Activated naive CD8-positive, alpha-beta T cell treated with anti-CD3 and anti-CD28 coated beads, Interleukin-2, amount 10 ng/mL, durations not matched to agents 7 days and 5 days (primary cell): ENCODE measurements at places on chromosomes 11 and 22. TPM values are rescaled to one million over a fixed set of nuclear protein-coding genes. Genes with fewer than 3 reads are reported as not detected.

DNA sequence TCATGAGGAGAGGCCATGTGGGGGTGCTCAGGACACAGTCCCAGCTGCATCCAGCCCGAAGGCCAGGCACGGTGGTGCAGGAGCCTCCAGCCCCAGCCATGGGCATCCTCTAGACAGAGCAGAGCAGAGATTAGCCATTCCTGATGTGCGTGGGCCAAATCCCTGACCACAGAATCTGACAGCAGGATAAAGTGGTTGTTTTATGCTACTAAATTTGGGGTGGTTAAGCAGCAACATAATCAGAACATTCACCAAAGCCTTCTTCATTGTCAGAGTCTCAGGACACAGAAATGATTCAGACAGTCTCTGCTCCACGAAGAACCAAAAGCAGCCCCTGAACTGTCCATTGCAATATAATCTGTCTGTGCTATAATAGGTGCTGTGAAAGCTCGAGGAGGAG lies 19.7 kb downstream of the RASD2 start:
- no peaks in the 10 kb centered on the region for H3K36me3 ChIP-seq
- no peak for DNase-seq
- peaks cover 9% of the 10 kb centered on the region for H3K4me1 ChIP-seq

- H3K4me3 ChIP-seq: no peak overlapping the region
- DNase-seq: no peak
- no peak overlapping the region for H3K27ac ChIP-seq
These were observed 149.4 kb downstream of the DBX1 start for GRCh38 chr11:20010851-20011225.

GRCh38 chr22:37276776-37277175 lies 5.5 kb upstream of the CYTH4 start:
- peaks cover 53% of the 10 kb centered on the region for H3K4me1 ChIP-seq
- DNase-seq: no peak
- peaks cover 2% of the 10 kb centered on the region for H3K36me3 ChIP-seq
- H3K27ac ChIP-seq: peak overlapping the region; percentile 58
- H3K4me3 ChIP-seq: no peak overlapping the region

DNA sequence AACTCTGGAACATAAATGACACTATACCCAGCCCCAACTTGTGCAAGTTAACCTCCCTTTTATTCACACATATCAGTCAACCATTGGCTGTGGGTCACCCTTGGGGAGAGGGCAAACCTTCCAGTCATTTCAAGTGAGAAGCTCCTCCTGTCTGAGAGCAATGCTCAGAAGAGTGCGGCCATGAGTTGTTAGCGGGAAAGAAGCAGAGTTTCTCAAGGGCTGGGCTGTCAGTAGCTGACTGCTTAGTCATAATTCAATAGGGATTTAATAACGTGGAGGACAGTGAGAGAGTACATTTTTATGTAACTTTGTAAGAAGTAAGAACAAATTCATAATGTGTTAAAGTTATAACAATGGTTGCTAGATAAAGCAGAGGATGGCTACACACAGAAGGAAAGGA lies 5.1 kb downstream of the PATE2 start:
- no peak for DNase-seq
- no peak overlapping the region for H3K4me3 ChIP-seq
- peaks cover 5% of the 10 kb centered on the region for H3K27me3 ChIP-seq
- H3K27ac ChIP-seq: no peak overlapping the region
- H3K36me3 ChIP-seq: no peaks in the 10 kb centered on the region

GRCh38 chr11:125111001-125111342 lies 454 bp downstream of the TMEM218 start:
- DNase-seq: no peak
- H3K4me1 ChIP-seq: peaks cover 16% of the 10 kb centered on the region
- peaks cover 1% of the 10 kb centered on the region for H3K36me3 ChIP-seq
- peak overlapping the region; percentile 96 for H3K27ac ChIP-seq
- H3K4me3 ChIP-seq: peak overlapping the region; percentile 99
- peaks cover 6% of the 10 kb centered on the region for H3K27me3 ChIP-seq

GRCh38 chr11:77351281-77351886 lies 49.9 kb upstream of the GDPD4 start:
- DNase-seq: no peak
- no peak overlapping the region for H3K27ac ChIP-seq
- H3K4me3 ChIP-seq: no peak overlapping the region
- H3K4me1 ChIP-seq: peaks cover 2% of the 10 kb centered on the region
- H3K36me3 ChIP-seq: peaks cover 19% of the 10 kb centered on the region
- H3K27me3 ChIP-seq: no peaks in the 10 kb centered on the region

DNA sequence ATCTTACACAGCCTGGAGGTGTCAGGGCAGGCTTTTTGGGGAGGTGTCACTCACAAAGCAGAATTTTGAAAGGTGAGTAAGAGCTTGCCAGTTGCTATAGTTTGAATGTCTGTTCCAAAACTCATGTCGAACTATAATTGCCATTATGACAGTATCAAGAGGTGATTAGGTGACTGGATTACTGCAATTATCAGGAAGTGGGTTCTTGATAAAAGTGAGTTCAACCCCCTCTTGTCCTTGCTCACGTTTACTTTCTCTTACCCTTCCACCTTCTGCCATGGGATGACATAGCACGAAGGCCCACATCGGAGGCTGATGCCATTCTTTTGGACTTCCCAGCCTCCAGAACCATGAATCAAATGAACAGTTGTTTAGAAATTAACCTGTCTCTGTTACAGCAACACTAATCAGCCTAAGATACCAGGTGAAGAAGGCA lies 4.7 kb upstream of the C11orf86 start:
- H3K4me3 ChIP-seq: no peak overlapping the region
- H3K36me3 ChIP-seq: peaks cover 2% of the 10 kb centered on the region
- no peak overlapping the region for H3K27ac ChIP-seq
- H3K27me3 ChIP-seq: peaks cover 5% of the 10 kb centered on the region
- no peak for DNase-seq

DNA sequence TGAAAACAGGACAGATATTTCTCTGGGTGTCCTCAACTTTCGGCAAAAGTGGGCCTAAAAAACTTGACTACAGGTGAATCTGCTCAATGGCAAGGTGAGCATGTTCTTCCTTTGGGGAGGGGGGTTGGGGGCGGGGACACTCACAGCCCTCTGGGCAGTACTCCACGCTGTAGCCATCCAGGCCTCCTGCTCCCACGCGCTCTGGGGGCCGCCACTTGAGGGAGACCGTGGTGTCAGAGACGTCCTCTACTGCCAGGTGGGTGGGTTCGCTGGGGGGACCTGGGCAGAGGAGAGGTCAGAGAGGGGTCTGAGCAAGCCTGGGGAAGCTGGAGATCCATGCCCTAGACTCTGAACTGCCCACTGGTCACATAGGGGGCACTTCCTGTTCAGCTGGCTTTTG lies 16.8 kb downstream of the MYBPC3 start:
- peaks cover 2% of the 10 kb centered on the region for H3K4me1 ChIP-seq
- no peak for DNase-seq
- peaks cover 2% of the 10 kb centered on the region for H3K27me3 ChIP-seq
- no peaks in the 10 kb centered on the region for H3K36me3 ChIP-seq

DNA sequence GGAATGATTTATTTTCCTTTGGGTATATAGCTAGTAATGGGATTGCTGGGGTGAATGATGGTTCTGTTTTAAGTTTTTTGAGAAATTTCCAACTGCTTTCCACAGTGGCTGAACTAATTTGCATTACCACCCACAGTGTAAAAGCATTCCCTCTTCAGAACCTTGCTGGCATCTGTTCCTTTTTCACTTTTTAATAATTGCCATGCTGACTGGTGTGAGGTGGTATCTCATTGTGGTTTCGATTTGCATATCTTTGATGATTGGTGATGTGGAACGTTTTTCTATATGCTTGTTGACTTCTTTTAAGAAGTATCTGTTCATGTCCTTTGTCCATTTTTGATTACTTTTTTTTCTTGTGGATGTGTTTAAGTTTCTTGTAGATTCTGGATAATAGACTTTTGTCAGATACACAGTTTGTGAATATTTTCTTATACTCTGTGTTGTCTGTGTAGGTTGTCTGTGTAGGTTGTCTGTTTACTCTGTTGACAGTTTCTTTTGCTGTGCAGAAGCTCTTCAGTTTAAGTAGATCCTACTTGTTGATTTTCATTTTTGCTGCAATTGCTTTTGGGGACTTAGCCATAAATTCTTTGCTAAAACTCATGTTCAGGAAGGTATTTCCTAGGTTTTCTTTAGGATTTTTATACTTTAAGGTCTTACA lies 291.8 kb upstream of the DDI1 start:
- no peak overlapping the region for H3K4me3 ChIP-seq
- no peak overlapping the region for H3K27ac ChIP-seq
- H3K27me3 ChIP-seq: no peaks in the 10 kb centered on the region
- H3K36me3 ChIP-seq: no peaks in the 10 kb centered on the region

DNA sequence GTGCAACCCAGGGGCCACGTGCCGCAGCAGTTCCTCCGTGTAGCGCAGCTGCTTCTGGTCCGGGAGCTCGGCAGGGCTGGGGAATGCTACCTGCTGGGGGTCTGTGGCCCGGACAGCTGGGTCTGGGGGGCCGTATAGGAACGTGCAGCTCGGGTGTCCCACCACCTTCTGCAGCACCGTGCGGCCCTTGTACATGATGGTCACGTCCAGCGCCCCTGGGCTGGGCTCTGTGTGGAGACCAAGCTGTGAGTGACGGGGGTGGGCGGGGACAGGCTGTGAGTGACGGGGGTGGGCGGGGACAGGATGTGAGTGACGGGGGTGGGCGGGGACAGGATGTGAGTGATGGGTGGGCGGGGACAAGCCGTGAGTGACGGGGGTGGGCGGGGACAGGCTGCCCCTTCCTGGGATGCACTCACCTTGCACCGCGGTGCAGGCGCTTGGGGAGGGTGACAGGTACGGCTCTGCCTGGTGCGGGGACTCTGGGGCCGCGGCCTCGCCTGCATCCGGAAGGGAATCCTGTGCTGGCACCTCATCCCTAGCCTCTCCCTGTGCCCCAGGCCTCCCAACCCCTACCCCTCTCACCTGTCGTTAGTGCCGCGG lies 2.3 kb downstream of the IRF7 start:
- peak overlapping the region; percentile 93 for H3K27ac ChIP-seq
- no peaks in the 10 kb centered on the region for H3K27me3 ChIP-seq
- H3K4me3 ChIP-seq: peak overlapping the region; percentile 93
- H3K36me3 ChIP-seq: peaks cover 13% of the 10 kb centered on the region
- H3K4me1 ChIP-seq: peaks cover 13% of the 10 kb centered on the region
- peak; percentile 84 for DNase-seq

GRCh38 chr11:47067401-47067800 lies 109.3 kb downstream of the ARFGAP2 start:
- peaks cover 3% of the 10 kb centered on the region for H3K36me3 ChIP-seq
- H3K4me1 ChIP-seq: no peaks in the 10 kb centered on the region
- H3K27ac ChIP-seq: no peak overlapping the region
- no peak for DNase-seq
- no peak overlapping the region for H3K4me3 ChIP-seq

DNA sequence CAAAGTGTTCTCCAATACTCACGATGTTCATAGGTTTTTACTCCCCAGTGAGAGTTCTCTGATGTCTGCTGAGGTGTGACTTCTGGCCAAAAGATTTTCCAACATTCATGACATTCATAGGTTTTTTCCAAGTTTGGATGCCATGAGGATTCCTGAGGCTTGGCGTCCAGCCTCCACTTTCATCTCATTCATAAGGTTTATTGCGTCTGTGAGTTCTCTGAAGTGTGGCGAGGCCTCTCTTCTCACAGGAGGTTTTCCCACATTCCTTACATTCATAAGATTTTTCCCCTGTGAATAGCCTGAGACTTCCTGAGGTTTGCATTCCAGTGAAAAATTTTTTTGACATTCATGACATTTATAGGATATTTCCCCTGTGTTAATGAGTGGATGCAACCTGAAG lies 1014.1 kb downstream of the LRRC4C start:
- H3K27ac ChIP-seq: no peak overlapping the region
- no peaks in the 10 kb centered on the region for H3K36me3 ChIP-seq
- H3K4me3 ChIP-seq: no peak overlapping the region
- no peaks in the 10 kb centered on the region for H3K27me3 ChIP-seq
- DNase-seq: no peak
- H3K4me1 ChIP-seq: no peaks in the 10 kb centered on the region

DNA sequence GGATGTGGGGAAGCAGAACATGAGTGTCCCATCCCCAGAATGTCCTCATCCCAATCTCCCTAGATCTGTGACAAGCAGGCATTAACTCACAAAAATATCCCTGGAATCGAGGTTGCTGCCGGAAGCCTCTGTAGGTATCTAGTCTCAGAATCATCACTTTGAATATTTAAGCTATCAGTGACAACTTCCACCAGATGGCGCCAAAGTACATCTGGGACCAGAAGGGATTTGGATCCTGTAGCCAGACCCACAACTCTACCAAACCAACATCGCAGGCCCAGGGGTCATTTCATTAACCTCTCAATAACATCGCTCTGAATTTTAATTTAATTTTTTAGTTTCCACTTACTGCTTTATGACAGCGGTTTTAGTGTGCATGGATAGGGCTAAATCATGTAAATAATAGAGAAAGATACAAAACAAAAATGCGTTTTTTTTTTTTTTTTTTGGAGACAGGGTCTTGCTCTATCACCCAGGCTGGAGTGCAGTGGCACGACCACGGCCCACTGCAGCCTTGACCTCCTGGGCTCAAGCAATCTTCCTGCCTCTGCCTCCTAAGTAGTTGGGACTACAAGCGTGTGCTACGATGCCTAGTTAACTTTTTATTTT lies 1.1 kb upstream of the EXT2 start:
- H3K4me3 ChIP-seq: peak overlapping the region; percentile 37
- peaks cover 2% of the 10 kb centered on the region for H3K36me3 ChIP-seq
- no peak overlapping the region for H3K27ac ChIP-seq
- no peaks in the 10 kb centered on the region for H3K27me3 ChIP-seq

DNA sequence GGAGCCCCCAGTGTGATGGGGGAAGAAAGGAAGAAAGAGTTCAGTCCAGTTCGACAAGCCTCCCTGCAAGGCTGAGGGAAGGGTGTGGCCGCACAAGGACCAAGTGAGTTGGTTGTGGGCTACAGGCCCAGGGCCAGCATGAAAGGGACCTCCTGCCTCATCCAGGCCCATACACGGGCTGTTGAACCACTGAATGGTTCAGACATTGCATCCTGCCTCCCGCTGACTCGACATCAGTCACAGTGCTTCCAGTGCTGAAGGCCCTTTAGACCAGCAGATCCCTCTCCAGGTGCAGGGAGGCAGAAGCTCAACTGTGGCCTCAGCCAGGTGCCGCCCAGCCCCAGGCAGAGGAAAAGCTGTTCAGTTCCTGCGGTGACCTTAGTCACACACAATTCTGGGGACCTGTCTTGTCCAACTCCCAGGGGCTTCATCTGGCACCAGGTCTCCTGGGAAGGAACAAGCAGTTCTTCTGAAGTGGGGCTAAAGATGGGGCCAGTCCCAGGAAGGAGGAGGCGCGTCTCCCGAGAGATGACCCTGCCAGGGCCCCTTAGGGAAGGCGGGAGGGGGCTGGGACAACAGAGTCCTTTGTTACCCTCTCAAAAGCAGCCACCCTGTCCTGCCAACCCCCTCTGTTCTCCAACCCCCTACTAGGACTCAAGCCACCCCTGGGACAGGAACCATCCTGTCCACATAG lies 6.6 kb downstream of the ARRB1 start:
- DNase-seq: no peak
- H3K27ac ChIP-seq: peak overlapping the region; percentile 89
- peak overlapping the region; percentile 14 for H3K4me3 ChIP-seq
- peaks cover 16% of the 10 kb centered on the region for H3K36me3 ChIP-seq
- no peaks in the 10 kb centered on the region for H3K27me3 ChIP-seq

TIMP3 gene
- 0.37 TPM for total RNA-seq

TPBGL gene
- total RNA-seq: 0.28 TPM

KCNA4 gene
- not detected for total RNA-seq

TEX12 gene
- total RNA-seq: not detected

MRGPRX4 gene
- total RNA-seq: not detected

SCUBE2 gene
- total RNA-seq: not detected

ANO9 gene
- total RNA-seq: 115 TPM

MRGPRX3 gene
- total RNA-seq: not detected

TSPAN32 gene
- 49.5 TPM for total RNA-seq

FAM227A gene
- total RNA-seq: 0.36 TPM
